ENCODE measurements at places on chromosomes 5 and 9. TPM values are rescaled to one million over a fixed set of nuclear protein-coding genes. Genes with fewer than 3 reads are reported as not detected.

OBP2B gene
- total RNA-seq = not detected

ARAP3 gene
- 20.5 TPM for total RNA-seq

DNA sequence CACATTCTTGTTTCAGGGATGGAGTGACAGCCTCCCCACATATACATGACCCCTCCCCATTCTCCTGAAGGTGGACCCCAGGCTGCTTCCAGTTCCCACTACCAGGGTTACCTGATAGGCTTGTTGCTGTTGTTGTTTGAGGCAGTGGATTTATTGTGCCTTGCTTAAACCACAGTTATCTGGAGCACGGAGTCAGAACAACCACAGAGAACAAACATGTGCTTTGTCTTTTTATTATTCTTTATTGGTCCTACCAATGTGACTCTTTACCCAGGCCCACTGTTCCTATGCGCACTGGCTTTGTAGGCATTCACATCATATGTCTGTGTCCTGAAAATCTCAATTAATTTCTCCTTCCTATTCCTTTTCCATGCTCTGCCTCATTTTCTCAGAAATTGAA, 41.2 kb upstream of the IPPK start:
- DNase-seq = no peak

DNA sequence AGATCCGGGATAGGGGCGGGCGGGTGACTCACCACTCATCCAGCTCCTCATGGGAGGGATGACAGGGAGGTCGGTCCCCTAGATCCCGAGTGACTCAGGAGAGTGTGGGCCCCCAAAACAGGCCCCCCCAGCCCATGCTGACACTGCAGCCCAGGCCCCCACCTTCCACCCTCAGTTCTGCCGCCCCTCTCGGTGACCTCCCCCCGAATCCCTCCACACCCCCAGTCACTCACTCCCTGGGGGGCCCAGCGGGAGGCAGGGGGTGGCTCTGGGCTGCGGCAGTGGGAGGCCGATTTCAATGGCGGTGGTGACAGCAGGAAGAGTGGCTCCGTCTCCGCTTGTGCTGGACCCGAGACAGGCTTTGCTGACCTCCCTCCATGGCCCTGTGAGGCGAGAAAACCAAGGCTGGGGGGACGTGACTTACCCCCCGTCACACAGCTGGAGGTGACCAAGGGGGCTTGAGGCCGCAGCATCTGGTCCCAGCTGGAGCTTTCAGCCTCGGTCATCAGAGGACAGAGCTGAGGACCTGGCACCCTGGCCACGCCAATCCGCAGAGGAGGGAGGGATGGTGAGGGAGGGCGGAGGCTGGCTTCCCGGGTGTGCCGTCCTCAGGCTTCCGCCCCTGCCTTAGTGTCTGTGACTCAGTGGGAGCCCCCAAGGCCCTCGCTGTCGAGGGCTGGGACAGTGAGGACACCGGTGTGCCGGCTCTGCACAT, 9.0 kb downstream of the GPSM1 start:
- DNase-seq = no peak

DNA sequence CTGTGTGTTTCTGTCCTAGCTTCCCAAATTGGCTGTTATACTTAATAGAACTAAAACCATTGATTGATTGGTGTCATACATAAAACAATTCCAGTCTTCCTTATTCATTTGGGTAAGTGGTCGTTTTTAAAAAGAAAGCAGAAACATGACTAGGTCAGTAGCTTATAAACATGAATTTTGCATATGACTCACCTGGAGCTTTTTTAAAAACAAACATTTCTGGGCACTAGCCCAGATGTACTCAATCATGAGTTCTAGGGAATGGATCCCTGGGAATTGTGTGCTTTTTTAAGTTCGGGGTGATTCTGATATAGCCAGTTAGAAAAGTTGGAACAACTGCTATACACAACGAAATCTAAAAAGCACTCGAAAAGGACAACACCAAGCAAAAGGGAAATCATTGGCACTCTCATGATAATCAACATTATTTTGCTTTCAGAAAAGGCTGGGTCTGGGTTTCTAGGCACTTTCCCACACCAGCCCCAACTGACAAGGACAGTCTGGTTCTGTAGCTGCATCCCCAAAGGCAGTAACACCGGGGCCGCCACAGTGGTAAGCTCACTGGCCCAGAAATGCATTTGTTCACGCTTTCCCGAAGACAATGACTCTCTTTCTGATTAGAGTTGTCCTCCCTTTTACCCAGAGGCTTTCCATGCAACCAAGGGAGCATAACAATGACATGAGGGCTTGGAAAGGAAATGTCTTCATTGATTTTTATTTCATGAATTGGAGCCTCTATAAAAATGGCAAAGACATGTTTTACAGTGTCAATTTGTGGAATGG, 664.9 kb upstream of the WWC1 start:
- no peak for DNase-seq

- no peak for DNase-seq
Observed at GRCh38 chr5:14759744-14760547, 95.4 kb downstream of the OTULIN start.

DNA sequence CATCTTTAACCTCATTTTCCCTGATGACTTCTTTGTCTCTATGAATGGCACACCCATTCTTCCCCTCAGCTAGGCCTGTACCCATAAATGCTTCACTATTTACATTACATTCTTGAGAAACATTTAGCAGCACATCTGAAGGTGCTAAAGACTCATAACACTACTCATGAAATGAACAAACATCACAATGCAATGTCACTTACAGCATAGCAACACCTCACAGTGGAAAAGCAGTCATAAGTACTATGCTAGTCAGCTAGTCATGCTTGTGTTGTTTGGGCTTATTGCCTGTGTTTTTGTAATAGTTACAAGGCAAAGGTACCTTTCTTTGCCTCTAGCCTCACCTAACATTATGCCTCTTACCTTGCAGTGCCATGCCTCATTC, 228.9 kb downstream of the KIAA0825 start:
- no peak for DNase-seq

DNA sequence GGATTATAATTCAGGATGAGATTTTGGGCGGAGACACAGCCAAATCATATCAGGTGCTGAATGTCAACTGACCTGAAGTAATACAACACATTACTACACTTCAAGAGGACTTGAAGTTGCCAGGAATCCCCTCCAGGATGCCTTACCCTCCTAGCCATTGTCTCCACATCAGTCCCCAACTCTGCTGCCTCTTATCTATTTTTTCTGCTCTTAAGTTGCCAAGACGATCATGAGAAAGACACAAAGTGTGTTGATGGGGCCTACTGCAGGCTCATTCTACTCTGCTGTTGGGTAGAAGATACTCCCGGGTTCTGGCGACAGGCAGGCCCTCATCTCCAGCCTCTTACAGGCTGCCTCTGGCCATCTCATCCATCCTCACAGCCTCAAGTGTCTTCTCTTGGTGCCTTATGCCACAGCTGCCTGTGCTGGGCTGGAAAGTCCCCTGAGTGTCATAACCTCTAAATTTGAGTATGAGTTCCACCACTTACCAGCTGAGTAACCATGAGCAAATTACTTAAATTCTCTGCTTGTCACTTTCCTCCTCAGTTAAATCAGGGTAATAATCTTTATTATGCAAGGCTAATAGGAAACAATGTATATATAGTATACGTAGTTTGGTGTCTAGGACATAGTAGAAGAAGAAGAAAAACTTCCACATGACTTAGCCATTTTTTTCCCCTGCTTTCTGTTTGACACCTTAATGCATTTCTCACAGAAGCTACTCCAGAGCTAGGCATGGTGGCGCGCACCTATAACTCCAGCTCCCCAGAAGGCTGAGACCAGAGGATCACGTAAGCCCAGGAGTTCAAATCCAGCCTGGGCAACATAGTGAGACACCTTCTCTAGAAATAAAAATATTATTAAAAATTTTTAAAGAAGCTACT, 73.0 kb upstream of the SNX2 start:
- DNase-seq = no peak

DNA sequence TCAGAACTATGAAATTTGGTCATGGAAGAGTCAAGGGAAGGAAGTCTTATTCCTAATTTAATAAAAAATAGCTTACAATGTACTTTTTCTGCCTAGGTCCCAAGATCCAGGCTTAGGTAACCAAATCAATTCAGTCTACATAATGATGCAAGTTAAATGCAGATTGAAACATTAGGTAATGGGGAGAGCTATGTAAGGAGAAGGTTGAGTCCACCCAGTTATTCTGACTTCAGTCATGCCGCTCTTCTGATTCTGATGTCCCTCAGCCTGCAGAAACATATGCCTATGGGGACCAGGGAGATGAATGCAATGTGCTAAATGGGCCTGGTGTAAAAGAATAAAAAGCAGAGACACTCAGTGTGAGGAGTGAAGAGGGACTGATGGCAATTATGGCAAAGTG, 63.9 kb downstream of the MAMDC2 start:
- no peak for DNase-seq

DNA sequence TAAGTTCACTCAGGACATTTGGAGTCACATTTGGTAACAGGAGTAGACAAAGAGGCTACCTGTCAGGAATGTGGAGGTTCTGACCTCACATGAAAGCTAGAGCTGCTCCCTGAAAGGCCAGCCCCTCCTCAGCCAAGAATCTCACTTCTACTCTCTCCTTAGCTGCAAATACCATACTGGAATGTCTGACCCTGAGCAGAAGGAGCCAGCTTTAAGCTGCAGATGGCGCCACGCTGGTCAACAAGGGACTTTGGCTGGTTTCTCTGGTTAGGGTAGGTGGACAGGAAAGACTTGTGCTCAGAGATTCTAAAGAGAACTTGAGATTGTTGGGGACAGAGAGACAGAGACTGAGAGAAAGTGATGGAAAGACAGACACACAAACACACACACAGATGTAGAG, 21.9 kb downstream of the ASTN2 start:
- DNase-seq = no peak

DNA sequence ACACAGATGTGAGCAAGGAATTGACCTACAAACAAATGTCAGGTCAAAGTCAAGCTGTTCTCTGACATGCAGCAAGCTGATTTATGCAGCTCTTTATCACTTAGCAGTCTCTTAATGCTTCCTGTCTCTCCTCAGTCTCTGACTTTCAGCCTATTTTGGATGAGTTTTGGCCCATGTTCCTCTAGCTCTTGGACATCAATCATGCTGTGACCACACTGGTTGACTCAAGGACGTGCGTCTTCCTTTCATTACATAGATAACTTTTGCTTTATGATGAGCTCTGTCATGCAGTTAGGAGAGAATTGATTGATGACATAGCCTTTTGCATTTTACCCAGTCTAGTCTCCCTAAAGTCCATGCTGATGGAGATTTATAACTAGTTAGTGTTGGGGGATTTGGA, 9.4 kb upstream of the REEP5 start:
- no peak for DNase-seq

- no peak for DNase-seq
Observed at GRCh38 chr5:92581249-92581648, 999.8 kb downstream of the NR2F1-AS1 start.

GRCh38 chr9:38160613-38161215, 91.7 kb upstream of the SHB start:
- no peak for DNase-seq

DNA sequence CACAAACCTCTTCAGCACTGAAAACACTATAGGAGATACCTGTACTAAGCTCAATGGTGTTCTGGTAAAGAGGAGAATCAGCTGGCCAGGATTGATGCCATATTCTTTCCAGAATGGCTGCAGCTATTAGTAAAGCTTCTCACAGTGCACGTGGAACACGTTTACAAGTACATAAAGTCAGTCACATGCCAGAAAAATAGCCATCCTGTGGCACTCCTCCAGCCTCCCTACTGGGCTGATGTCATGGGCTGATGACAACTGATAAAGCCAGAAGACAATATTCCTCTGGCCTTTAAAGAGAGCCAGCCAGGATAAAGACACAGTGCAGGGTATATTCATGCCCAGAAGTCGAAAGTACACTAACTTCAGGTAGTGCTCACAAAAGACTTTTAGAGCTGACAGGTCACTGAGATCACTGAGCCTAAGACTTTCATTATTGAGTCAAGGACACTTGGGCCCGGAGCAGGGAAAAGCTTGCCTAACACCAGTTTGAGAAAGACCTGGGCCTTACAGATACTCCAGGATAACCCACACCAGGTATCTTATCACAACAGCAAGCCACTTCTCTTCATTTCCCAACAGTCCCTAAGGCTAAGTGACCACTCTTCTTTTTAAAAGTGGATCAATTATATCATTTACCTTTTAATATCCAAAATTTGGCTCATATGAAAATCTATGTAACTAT, 29.4 kb downstream of the ABITRAM start:
- no peak for DNase-seq

Measured in left lung (tissue), 14 donors.